ENCODE measurements at places on chromosomes 12 and 14. TPM values are rescaled to one million over a fixed set of nuclear protein-coding genes. Genes with fewer than 3 reads are reported as not detected.

IFNG-AS1 gene
- total RNA-seq, result not detected

- DNase-seq, result peak; percentile 34
Measured at GRCh38 chr14:99066378-99066777, 205.6 kb downstream of the BCL11B start.

KRT81 gene
- total RNA-seq, result 0.13 TPM

- no peak for DNase-seq
Measured at GRCh38 chr14:73143003-73143402, 6.7 kb downstream of the PSEN1 start.

- DNase-seq, result no peak
Measured at GRCh38 chr12:73106296-73106695, 834.1 kb downstream of the TRHDE start.
